GM13977 (cell line): ENCODE measurements at places on chromosomes 7 and 10.

- peak; percentile 9 for DNase-seq
Measured at GRCh38 chr10:71973777-71974488, 9.7 kb downstream of the CHST3 start.

- no peak for DNase-seq
Measured at GRCh38 chr10:114749014-114749413, 72.6 kb upstream of the FHIP2A start.

DNA sequence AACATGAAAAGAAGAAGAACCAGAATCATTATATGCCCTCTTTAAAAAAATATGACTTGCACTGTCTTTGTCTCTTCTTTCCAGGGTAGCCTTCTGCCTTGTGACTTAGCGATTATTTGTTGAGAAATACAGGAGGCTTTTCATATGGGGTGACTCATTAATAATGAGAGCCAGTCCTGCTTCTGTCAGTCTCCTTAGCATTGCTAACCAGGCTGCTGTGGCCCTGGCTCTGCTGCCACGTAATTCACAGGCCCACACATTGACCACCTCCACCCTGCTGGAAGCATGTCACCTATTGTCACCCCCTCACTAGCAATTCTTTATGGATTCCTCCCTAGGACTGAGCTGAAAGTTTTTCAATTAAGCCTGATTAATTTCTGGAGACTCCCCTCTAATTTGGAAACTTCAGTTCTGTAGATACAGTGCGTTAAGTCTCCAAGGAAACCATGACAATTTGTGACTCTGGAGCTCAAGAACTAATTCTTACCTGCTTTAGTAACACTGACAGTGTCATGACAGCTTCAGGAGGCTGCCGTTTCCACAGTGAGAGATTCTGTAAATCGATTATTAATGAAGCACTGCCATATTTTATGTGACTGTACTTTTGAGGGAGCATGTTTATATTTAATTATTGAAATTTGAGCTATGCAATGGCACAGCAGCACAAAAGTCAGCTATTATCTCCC is 267.9 kb upstream of the SP8 start:
- no peak for DNase-seq

GRCh38 chr7:11427686-11428273 is 404.2 kb downstream of the THSD7A start:
- DNase-seq = peak; percentile 49

DNA sequence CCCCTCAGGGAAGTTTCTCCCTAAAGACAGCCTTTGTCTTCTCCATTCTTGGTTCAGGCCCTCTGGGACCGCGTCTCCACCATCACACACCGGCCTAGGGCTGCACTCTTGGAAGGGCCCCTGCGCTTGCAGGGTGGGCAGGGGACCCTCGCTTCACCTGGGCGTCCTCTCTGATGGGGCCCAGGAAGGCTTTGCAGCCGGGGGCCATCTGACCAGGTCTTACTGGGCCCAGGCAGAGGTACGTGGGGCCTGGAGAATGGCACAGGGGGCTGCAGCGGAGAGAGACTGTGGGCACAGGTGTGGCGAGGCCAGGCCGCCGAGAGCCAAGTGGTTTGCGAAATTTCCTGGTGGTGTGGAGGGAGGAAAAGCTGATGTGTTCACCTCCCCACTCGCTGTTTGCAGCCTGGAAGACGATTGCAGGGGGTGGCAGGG is 44.4 kb downstream of the ALOX5 start:
- DNase-seq = no peak

DNA sequence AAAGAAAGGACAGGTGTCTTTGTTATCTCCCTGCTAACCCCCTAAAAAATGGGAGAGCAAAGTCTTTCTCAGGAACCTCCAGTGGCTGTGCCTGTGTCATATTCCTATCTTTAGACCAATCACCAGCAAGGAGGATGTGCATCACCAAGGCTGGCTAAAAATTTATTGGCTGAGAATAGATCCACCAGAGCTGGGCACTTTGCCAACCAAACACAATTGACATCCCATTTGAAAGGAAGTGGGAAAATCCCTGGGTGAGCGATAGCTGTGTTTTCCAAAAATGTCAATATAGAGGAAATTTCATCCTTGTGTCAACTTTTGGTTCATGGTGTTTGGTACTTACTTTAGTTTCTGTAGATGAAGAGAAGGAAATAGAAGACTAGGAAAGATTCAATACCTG is 13.1 kb upstream of the GPR141 start:
- no peak for DNase-seq

GRCh38 chr10:78630944-78631838 is 437.6 kb upstream of the ZMIZ1 start:
- peak; percentile 20 for DNase-seq

GRCh38 chr7:151869968-151870918 is 6.7 kb downstream of the PRKAG2 start:
- no peak for DNase-seq
